ENCODE measurements at places on chromosomes 5 and 9.

DNA sequence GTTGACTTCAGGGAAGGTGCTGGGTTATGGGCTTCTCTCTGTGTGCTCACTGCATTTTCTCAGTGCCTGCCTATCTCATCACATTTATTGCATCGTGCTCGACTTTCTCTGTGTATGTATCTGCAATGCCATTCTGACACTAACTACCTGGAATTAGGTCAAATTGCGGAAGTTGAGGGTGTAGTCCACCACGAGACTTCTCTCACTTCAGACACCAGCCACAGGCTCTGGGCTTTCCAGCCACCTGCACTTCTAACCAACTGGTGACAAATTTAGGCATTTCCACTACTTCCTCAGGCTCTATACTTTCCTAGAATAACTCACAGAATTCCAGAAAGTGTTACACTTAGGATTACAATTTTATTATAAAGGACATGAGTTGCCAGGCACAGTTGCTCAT is 188.6 kb upstream of the ZNF608 start:
- no peak for DNase-seq

DNA sequence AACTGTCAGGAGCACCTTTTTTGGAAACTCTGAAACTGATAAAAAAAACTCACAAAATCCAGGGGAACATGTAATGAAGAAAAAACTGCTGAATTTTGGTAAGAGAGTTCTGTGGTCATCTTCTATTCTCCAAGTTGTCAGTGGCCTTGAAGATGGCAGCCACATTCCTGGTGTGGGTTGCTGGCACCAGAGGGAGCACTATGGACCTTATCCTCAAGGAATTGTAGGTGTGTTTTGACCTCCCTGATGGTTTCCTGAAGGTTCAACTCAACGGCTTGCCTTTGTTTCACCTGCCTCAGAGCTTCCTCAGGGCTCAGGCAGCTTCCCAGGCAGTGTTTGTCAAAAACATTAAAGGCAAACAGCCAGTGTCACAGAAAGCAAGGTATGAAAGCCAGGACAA is 2.2 kb upstream of the SLC38A9 start:
- DNase-seq, result no peak

DNA sequence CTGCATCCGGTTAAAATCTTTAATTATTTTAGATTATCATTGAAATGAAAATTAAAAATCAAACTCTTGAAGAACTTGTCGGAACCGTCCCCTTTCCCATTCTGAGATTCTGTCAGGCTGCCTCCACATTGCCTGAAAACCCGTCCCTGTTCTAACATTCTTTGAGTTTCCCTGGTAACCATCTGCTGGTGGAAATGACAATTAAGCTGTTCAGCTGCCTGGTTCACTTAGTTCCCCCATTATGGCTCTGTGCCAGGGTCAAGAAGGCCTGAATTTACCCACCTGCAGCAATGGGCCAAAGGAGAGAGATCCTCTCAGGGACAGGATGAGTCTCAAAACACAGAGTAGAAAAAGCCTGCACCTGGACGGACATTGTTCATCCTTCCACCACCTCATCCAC is 11.8 kb upstream of the TCOF1 start:
- DNase-seq, result no peak

DNA sequence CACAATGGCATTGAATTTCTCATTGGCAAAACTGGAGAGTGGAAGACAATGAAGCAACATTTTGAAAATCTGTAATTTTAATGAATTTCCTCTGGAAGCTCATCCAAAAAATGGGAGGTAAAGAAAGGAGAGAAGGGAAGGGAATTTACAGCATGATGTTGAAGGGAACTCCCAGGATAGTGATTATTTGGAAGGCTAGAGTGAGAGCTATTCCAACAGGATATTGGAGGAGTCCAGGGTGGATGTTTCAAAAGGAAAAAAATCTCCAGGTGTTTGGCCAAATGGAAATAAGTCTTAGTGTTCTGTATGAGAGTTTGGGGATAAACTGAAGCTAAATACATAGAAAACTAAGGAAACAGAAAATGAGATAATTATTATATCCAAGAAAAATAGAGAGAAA is 106.2 kb downstream of the IZUMO3 start:
- DNase-seq, result no peak

DNA sequence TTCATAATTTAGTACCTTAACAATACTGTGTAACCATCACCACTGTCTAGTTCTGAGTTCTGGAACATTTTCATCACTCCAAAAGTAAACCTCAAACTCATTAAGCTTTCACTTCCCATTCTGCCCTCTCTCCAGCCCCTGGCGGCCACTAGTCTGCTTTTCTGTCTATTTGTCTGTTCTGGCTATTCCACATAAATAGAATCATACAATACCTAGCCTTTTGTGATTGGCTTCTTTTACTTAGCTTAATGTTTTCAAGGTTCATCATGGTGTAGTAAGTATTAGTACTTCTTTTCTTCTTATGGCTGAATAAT is 138.7 kb downstream of the RAPGEF6 start:
- DNase-seq, result no peak

DNA sequence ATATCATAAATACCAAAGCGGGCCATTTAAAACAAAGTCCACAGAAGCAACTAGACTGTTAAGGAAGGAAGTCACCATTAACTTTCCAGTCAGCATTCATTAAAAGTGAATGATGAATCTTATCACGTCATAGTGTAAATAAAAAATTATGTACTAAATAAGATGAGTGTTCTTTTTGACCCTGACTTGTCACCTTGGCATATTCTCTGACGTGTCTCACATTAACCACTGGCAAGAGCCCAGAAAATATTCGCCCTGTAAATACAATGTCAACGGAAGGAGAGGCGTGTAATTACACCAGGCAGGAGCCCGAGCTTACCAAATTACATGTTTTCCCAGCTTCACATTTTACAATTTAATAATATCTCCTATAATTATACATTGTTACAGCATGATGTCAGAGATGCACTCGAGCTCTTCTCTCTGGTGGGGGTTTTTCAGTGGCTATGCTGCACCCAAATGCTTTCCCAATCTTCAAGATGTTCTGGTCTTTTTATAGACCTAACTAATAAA is 29.3 kb upstream of the UBE2QL1 start:
- DNase-seq, result no peak

GRCh38 chr5:102801371-102801770 is 46.3 kb downstream of the PAM start:
- no peak for DNase-seq

DNA sequence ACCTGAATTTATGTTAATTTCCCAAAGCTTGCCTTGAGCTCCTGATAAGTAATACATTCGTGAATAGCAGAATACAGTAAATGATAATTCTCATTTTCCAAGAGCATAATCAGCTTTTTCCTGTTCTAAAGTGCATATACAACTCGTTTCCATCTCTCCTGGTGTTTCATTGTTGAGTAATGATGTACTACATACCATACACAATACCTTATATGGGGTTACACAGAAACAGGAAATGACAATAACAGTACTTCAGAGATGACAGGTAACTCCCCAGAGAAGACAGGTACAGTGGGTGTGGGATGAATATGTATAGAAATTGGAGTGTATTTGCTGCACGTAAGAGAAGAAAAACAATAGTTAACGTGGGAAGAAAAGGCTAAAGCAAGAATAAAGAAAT is 287.1 kb downstream of the TENT4A start:
- no peak for DNase-seq

GRCh38 chr5:148214665-148215185 is 11.9 kb downstream of the SPINK6 start:
- no peak for DNase-seq

DNA sequence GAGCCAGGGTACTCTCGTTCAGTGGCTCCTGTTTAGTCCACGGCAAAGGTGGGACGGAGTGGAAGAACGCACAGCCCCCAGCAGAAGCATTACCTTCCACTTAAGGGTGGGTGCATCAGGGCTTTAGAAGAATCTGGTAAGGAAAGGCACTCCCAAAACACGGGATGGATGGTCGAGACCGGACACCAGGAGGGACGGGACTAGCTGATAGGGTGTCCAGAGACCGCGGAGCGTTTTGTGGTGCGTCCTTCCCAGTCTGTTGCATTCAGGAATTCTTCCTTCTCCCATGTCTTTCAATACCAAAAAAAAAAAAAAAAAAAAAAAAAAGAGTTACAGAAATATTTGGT is 545 bp upstream of the CTSV start:
- DNase-seq, result peak; percentile 75

GRCh38 chr9:120432600-120432999 is 147.4 kb downstream of the CDK5RAP2 start:
- DNase-seq, result no peak

GRCh38 chr9:1337169-1337568 is 287.0 kb downstream of the DMRT2 start:
- DNase-seq, result no peak

DNA sequence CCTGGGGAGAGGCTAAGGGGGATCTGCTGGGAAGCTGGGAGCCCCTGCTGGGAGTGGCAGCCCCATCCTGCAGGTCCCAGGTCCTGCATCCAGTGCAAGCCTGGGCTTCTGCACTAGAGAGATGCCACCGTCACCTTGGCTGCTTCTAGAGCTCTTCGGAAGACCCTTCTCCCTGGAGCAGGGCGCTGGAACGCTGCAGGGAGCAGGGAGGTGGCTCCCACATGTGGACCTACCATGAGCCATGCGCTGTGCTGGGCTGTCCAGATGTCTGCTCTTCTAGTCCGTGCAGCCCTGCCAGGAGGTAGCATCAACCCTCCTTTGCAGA is 90.9 kb upstream of the PHYKPL start:
- DNase-seq, result no peak

- no peak for DNase-seq
Measured at GRCh38 chr9:117125531-117125930, 289.3 kb downstream of the ASTN2 start.

DNA sequence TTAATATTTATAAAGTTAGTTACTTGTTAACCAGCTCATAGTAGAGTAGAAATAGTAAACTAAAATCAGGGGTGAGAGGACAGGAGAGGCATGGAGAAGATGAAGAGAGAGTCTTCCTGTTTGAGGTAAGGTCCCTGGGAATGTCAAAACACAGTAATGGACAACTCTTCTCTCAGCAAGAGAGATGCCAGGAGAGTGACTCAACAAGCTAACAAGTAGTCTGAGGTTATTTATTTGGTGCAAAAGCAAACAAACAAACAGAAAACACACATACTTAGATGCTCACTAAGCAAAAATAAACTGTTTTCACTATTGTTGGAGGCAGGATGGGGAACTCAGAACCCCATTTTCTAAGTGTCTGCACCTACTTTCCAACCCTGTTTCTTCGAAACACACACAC is 333.2 kb upstream of the RFX3 start:
- DNase-seq, result no peak

- no peak for DNase-seq
Measured at GRCh38 chr9:20760246-20760891, 76.3 kb downstream of the FOCAD start.

GRCh38 chr9:38083858-38084555 is 15.0 kb upstream of the SHB start:
- DNase-seq, result no peak

DNA sequence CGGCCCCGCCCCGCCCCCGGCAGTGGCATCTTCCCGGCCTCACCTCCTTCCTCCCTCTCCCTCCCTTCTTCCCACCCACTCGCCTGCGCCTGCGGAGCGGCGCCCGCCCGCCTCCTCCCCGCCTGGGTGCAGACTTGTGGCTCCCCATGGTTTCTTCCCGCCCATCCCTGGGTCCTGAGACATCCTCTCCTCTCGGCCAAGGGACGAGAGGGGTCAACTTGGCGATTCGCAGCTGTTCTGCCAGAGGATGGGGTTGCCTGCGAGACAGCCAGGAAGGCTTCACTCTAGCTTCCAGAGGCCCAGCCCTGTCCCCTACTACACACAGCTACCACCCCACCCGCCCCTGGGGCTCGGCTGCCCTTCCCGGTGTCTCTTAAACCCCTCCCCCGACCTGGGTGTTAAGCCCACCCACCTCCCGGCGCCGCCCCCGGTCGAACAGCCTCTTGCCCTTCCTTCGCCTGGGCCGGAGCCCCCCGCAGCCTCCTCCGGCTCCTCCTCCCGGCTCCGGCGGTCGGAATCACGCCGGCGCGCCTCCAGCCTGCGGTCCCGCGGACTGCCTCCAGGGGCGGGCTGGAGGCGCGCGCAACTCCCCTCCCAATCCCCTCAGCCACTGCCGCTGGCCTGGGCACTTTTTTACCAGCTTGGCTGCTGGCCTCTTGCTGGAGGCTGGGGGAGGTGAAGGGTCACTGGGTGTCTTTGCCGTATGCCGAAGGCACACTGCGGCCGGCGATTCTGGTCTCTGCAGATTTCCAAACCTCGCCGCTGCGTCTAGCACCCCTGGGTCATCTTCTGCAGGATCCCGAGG is 1.9 kb downstream of the JADE2 start:
- DNase-seq, result peak; percentile 86

- no peak for DNase-seq
Measured at GRCh38 chr5:90112033-90112692, 297.4 kb downstream of the CETN3 start.

GRCh38 chr9:136401173-136401922 is 1.4 kb upstream of the SNAPC4 start:
- no peak for DNase-seq

DNA sequence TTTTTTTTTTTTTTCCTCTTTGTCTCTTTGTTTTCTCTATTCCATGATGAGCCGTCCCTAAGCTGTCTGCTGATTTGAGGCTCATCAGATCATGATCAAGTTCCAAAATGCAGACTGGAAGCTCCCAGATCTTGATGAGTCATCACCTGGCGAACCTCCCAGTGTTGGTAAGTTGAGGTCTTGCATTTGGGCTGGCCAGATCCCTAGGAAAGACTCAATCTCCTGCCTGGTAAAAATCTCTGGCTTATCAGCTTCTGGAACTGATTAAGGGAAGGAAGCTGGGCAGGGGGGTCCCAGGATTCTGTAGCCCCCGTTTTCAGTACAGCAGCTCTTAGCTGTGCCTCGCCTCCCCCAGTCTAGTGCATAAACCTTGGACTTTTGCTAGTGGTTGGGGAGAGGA is 69.0 kb downstream of the TSPAN17 start:
- no peak for DNase-seq

DNA sequence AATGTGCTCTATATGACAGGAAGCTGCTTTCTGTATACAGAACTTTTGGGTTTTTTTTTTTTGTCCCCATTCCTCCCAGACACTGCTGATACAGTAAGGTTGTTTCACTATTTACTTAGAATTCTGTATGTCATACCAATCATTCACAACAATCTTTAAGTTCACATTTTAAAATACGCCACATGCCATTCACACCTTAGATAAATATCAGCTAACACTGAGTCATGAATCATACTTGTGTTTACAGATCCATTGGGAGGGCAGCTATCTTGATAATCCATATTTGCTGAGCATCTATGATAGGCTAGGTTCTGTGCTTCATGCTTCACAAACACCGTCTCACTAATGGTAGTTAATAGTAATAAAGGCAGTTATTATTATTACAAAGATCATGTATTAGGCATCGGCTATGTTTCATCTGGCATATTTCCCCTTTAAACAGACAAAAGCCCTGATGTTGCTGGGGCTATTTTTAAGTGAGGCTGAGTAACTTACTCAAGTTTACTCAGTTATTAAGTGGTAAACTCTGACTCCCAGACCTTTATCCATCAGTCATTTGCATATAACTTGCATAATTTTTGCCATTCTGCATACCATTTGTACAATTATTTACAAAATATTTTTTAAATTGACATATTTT is 152.2 kb upstream of the HMHB1 start:
- no peak for DNase-seq
